Pancreas (tissue), 10 donors: ENCODE measurements at places on chromosomes 5 and 9. TPM values are rescaled to one million over a fixed set of nuclear protein-coding genes. Genes with fewer than 3 reads are reported as not detected.

IFNK gene
- total RNA-seq, result not detected

CDH10 gene
- total RNA-seq, result 0.14 TPM

ADAMTS16 gene
- 3.5 TPM for total RNA-seq

FOXD4L3 gene
- not detected for total RNA-seq

- H3K4me3 ChIP-seq, result no peak overlapping the region
- no peaks in the 10 kb centered on the region for H3K4me1 ChIP-seq
- no peak for DNase-seq
- no peaks in the 10 kb centered on the region for H3K36me3 ChIP-seq
- H3K27me3 ChIP-seq, result peaks cover 24% of the 10 kb centered on the region
- H3K27ac ChIP-seq, result no peak overlapping the region
These were observed 1.3 kb downstream of the EDIL3 start for GRCh38 chr5:84383296-84383815.

DNA sequence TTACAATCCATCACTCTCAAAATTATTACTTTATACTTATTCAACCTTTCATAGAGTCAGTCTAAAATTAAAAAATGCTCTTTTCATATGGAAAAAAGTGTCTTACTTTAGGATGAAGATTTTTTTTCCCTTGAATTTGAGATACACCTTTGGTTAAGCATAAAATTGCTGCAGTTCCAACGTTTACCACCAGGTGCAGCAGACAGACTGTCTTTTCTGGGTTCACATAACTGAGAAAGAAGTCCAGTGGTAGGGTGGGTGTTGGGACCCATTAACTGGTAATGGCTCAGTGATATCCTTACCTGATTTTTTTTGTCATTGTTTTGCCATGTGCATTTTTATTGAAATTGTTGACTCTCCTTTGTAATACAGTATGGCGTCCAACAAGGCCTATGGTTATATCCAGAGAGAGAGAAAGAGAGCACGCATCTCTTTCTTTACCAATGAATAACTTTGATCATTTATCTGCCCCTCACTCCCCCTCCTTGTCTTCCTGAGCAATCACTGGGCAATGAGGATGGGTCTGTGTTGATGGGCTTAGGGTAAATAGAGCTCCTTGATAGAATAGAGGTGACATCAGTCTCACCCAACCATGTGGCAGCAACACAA lies 98.4 kb downstream of the FBXL7 start:
- no peaks in the 10 kb centered on the region for H3K36me3 ChIP-seq
- DNase-seq, result no peak
- no peaks in the 10 kb centered on the region for H3K4me1 ChIP-seq
- no peak overlapping the region for H3K27ac ChIP-seq

DNA sequence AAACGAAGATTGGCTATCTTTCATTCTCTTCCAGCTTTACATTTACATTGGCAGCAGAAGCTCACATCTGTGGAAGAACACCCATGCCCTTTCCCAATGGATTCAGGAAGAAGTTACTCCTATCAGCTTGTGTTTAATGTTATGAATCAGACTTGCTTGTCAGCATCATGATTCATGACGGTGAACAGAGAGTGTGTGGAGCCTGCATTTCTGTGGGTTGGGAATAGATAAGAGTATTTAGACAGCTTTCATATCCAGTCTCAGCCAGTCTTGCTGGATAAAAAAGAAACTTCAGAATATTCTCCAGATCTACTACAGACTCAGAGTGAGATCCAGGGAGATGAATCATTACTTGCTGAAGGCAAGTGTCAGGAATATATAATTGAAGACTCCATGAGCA lies 812.9 kb upstream of the ZNF608 start:
- no peaks in the 10 kb centered on the region for H3K4me1 ChIP-seq
- no peaks in the 10 kb centered on the region for H3K27me3 ChIP-seq
- no peak overlapping the region for H3K27ac ChIP-seq

DNA sequence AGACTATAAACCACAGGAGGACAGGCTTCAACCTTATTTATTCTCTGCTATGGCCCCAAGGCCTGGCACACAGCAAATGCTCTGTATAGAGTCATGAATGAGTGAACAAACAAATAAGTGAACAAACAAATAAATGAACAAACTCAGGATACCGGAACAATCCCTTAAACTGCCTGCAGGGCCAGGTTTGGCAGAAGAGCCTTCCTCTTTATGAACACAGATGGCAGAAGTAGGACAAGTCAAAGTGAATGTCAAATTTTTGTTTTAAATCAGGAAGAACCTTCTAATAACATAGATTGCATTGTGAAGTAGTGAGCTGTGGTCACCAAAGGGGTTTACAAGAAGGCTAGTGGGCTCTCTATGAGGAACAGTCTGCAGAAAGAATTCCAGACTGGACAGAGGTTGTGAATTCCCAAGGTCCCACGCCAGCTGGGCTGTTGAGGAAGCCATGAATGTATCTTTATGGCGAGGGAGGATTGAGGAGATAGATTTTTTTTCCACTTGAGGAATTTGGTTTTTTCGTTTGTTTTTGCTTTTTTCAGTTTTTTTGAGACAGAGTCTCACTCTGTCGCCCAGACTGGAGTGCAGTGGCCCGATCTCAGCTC lies 30.3 kb upstream of the STING1 start:
- H3K27me3 ChIP-seq, result no peaks in the 10 kb centered on the region
- no peak overlapping the region for H3K4me3 ChIP-seq
- no peak overlapping the region for H3K27ac ChIP-seq
- no peaks in the 10 kb centered on the region for H3K36me3 ChIP-seq
- H3K4me1 ChIP-seq, result no peaks in the 10 kb centered on the region

GRCh38 chr9:129422843-129423192 lies 198.1 kb downstream of the C9orf50 start:
- no peaks in the 10 kb centered on the region for H3K4me1 ChIP-seq
- no peak overlapping the region for H3K27ac ChIP-seq
- H3K27me3 ChIP-seq, result no peaks in the 10 kb centered on the region
